ENCODE measurements at places on chromosomes 2 and 18.

DNA sequence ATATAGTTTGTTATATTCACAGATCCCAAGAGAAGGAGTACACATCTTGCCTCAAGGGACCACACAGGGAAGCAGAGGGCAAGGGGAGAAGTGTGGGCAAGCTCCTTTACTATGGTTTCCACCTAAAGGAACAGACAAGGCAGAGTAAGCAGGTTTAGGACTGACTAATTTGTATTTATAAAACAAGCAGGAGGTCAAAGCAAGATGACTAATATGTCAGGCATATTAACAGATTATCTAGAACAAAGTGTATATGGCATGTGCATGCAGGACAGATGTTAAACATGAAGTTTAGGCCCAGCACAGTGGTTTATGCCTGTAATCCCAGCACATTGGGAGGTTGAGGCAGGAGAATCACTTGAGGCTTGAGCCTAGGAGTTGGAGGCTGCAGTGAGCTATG, 3.7 kb upstream of the LRP2 start:
- ATAC-seq: no peak

GRCh38 chr2:97908208-97908676, 87.5 kb downstream of the TMEM131 start:
- peak; percentile 63 for ATAC-seq

GRCh38 chr18:76364282-76365259, 130.5 kb downstream of the ZNF516 start:
- ATAC-seq: peak; percentile 36

- no peak for ATAC-seq
Observed at GRCh38 chr2:214156971-214157370, 253.9 kb upstream of the VWC2L start.

DNA sequence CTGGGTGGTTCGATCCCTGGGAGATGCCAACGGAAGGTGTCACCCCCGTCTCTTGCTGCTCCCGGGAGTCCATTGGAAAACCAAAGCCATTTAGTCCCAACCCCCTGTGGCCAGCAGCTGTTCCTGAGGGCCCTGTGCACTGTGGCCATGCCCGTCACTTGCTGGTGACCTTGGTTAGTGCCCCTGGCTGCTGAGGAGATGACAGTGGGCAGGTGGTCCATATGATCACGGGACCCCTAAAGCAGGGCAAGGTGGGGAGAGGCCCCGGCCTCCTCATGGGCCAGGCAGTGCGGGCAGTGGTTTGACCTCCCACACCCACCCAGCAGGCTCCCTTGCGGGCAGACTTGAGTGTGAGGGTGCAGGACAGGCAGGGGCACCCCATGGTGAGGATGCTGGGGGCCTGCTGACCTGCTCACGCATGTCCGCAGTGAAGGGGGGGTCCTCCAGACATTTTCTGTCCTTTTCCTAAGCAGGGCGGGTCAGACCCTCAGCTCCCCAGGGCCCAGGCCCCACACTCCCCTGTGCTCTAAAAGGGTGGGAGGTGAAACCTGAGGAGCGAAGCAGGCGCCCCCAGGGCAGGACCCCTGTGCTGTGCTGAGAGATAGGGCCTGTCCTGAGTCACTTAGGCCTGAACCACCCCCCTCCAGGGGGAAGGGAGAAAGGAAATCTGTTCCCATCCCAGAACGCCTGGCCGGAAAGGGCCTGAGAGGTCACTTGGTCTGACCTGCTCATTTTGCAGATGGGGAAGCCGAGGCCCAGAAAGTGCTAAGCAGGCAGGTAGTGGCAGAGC, 6.8 kb downstream of the ITM2C start:
- ATAC-seq: no peak

DNA sequence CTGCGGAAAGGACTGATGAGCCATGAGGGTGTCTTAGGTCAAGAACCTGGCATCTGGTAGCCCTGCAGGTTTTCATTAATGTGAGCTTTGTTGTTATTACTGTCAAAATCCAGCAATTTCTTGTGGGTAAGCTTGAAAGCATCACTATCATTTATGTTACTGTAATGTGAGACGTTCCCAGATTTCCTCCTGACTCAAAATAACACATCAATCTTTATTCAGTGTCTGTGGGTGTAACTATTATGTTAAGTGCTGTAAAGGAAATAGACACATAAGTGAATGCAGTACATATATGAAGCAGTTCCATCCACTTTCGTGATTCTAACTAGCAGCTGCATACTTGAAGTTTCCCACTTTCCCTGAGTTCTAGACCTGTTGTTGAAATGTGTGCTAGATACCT, 89.8 kb downstream of the FHOD3 start:
- no peak for ATAC-seq

DNA sequence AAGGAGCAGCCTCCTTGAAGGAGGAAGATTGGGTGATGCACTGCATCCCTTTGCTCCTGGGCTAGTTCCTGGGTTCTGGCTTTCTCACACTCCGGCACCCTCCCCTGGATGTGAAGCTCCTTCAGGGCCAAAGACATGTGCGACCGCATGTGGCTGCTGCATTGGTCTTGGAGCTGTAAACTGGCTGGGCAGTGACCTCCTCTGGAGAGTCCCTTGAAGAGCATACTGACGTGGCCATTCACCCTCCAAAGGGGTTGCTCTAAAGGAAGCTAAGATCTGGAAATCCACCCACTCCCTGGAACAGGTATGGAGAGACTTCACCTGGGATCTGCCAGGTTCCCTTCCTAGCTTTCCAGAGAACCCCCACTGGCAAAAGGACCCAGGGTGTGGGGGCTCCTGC, 62.1 kb downstream of the TMEM17 start:
- no peak for ATAC-seq

DNA sequence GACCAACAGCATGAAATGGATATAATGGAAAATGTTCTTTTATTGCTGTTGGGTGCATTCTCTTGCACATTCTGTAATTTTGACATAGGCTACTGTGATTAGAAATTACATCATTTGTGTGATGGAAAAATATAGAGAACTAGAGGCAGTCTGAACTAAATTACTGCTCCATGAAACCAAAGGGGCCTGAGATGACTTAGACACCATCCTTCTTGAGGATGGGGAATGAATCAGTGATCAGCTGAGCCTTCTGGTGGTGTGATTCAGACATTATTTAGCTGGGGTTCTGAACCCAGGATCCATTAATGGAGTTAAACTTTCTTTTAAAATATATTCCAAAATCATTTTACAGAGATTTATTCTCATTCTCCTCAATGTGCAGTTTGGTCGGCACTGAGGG, 135.8 kb downstream of the LDLRAD4 start:
- ATAC-seq: no peak

DNA sequence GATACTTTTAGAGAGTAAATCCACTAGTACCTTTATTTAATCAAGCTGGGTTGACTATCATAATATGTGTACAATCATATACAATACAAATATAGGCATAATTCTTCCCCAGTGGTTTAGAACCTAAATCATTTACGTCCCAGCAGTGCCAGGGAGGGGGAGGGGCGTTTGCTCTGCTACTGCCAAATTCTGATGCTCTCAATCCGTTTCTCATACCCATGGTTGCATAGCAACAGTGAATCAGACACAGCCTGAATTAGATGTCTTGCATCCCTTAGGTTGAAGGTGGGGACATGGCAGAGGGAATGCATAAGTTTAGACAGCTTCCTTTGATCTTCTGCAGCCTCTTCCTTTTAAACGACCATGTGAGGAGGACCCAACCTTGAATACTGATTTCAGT, 135.4 kb downstream of the ABCA12 start:
- ATAC-seq: no peak

GRCh38 chr2:20662308-20662937, 4.5 kb upstream of the GDF7 start:
- ATAC-seq: no peak

DNA sequence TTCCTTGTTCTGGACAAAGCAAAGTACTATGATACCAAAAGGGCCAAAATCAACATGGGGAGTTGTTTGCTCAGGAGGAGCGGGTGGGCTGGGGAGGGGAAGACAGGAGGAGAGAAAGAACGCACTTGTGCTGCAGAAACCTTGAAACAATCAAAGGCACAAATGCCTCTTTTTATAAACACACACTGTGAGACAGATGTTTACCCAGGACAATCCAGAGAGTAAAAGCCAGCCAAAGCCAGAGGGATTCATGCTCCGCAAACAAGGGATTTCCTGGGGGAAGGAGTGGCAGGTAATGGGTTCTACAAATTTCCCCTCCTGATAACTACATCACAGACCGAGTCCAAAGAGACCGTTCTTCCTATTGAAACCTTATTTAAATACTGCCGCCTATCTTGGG, 323.5 kb upstream of the SKOR2 start:
- ATAC-seq: no peak

All from stimulated activated memory B cell treated with anti-CD40 and anti-IgM and Interleukin-4, amounts not matched to agents 10 μg/mL and 1 μg/mL and 100 μg/mL, for 72 hours (primary cell).